T47D (cell line): ENCODE measurements at places on chromosomes 7 and 10.
A peak's percentile ranks its signal among the peaks of the same experiment; 100 is the strongest.

GRCh38 chr10:43421201-43421507 is 12.2 kb upstream of the HNRNPF start:
- DNase-seq = no peak

- DNase-seq = no peak
Observed at GRCh38 chr7:141290973-141291372, 217.1 kb downstream of the TMEM178B start.

DNA sequence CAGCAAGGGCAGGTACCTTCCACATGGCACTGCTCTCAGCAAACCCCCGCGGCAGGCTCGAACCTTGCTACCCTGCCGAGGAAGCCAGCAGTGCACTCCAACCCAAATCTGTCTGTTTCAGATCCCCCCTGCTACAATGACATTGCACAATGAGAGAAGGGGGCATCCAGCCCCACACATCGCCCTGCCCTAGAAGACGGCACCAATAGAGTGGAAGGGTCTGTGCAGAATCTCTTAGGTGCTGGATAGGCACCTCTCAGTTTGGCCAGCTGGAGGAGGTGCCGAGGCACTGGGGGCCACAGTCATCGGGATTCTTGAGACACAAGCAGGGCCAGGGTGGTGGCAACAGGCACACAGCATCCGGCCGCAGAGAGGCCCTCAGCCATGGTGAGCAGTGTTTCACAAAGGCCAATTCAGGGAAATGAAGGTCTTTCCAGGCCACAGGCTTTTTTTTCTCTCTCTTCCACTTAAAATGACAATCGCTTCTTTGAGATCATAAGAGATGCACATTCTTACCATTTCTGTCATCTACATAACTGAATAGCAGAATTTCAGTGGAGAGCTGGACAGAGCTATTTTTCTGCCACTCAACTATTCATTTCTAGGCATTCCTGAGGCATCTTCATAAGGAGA is 281.3 kb downstream of the TNS3 start:
- no peak for DNase-seq

DNA sequence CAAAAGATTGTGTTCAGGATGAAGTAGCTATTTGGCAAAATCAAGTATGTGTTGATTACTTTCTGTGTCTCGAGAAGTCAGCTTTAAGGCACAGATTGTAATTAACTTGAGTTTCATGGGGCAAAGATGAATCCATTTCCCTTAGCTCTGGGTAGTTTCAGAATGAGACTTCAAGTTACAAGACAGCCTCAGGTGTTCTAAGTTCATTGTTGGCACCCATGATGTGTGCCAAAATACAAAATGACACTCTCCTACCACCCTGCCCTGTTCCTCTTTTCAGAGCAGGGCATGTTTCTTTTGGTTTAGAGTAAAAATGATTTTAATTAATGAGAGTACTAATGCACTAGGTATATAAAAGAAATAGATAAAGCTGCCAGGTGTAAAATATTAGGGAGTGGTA is 797.6 kb upstream of the POT1 start:
- no peak for DNase-seq

DNA sequence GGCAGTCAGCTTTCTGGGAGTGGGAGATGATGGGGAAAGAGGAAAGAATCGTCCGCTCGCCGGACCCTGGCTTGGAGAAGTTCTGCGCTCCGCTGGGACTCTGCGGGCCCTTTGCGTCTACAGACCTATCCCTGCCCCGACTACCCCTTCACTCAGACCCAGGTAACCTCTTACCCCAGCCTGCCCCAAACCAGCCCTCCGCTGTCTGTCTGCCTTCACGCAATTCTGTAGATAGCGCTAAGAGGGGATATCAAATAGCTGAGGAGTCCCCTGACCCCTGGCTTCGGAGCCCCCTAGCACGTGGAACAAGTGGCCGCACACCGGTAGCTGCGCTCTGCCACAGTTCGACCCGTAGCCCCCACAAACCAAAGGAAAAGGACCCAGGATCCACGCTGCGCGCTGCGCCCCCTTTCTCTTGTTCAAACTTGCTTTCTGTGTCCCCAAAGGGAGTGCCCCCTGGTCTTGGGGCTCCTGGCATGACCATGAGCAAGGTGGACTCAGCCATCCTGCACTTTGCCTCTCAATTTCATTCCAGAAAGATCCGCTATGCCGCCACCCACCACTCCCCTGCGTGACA is 7.0 kb downstream of the HOXA4 start:
- DNase-seq = no peak

DNA sequence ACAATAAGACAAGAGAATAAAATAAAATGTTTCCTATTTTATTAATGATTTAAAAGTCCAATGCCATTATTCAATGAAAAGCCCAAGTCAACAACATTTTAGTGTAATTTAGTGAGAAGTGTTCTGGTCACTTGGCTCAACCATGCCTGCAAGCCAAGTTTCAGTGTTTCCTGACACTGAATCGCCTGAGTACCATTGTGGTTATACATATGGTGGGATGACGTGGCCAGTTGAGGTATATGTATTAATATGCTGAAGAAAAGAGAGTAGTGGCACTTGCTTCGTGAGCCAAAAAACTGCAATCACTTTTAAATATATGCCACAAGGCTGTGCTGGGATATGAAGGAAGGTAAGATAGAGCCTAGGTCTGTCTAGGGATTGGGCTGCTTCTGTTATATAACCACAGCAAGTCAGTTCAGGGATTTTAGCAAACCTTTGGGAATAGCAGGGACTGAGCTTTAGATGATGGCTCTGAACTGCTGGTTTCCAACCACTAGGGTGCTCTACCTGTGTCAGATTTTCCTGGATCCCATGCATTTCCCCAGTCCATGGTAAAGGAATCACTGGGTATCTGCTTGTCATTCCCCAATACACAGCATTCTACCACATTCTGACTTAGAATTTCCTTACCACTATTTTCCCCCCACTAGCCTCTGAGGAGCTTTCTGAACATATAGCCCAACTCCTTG is 214.0 kb upstream of the PRPS1L1 start:
- no peak for DNase-seq

DNA sequence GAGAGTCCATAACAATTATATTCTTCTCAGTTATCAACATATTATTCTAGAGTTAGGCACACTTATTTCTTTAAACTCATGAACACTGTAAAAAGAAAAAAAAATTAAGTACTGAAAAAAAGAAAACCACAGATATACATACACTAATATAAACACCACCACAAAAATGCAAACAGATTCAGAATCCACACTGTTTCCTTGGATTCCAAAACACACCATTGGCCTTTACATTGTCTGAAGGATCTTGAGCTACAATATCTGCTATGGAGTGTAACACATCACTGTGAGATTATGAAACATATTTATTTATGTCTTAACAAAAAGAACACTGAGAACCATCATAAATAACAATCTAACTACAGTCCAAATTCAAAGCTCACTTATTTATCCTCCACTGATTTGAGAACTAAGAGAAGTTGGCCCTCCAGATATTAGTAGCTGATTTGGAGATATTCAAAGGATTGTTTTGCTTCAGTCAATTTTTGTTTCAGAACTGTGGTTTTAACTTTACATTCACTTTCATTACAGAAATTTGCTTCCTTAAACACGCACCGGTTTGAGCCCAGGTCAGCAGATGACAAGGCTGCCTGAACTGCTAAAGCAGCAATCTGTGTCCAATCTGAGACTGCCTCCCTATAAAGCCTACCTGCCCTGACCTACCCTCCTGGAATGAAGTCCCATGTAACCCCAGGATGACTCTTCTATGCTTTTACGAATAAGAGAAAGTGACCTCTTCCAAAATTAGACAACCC is 47.0 kb upstream of the CDK1 start:
- DNase-seq = no peak

GRCh38 chr10:61633665-61634064 is 29.1 kb upstream of the CABCOCO1 start:
- DNase-seq = no peak

- no peak for DNase-seq
Observed at GRCh38 chr7:46319841-46320240, 398.8 kb upstream of the IGFBP3 start.

- DNase-seq = no peak
Observed at GRCh38 chr7:101121991-101122932, 4.6 kb upstream of the SERPINE1 start.

- no peak for DNase-seq
Observed at GRCh38 chr10:56318816-56319215, 42.2 kb downstream of the ZWINT start.

DNA sequence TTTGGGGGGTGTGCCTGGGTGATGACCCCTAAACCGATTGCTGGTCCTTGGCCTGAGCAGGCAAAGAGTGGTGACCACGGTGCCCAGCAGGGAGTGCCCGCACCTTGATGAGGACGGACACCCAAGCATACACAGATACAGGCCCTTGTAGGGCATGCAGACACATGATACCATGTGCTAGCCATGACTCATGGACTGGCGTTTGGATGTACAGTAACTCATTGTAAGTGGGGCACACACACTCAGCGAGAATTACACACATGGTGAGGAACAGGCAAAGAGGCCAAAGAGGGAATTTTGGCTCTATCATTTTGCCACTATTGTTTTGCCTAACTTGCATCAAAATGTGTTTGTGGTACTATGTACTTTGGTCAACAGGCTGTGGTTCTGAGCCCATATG is 24.1 kb downstream of the KAZALD1 start:
- no peak for DNase-seq

- no peak for DNase-seq
Observed at GRCh38 chr7:143216151-143216550, 5.7 kb upstream of the TAS2R40 start.

- DNase-seq = no peak
Observed at GRCh38 chr7:123120286-123120685, 79.5 kb downstream of the SLC13A1 start.

GRCh38 chr10:124652200-124652599 is 92.0 kb downstream of the FAM53B start:
- DNase-seq = no peak

- no peak for DNase-seq
Observed at GRCh38 chr7:157412021-157412443, 75.2 kb downstream of the DNAJB6 start.

DNA sequence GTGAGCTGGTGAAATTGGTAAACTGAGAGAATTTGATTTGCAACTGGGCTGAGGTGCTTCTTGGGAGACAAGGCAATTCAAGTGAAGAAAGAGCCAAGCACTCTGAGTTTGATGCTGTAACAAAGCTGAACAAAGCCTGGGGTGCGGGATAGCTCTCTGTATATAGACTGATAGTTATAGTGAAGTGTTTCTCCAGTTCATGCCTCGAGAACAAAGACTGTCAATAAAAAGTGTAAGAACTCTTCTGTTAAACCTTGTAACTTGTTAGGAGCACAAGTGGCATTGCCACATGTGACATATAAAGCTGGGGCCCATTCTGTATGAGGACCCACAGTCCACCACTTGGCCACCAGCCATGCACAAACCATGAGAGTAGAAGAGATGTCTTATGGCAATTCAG is 11.3 kb upstream of the PNPLA8 start:
- DNase-seq = no peak

- DNase-seq = no peak
Observed at GRCh38 chr7:70457482-70457881, 674.5 kb upstream of the GALNT17 start.

- no peak for DNase-seq
Observed at GRCh38 chr7:83866582-83866981, 217.6 kb upstream of the SEMA3E start.

GRCh38 chr7:129095258-129095657 is 40.3 kb upstream of the TNPO3 start:
- no peak for DNase-seq

GRCh38 chr7:77991656-77992055 is 193.1 kb downstream of the PHTF2 start:
- DNase-seq = no peak

GRCh38 chr10:70523549-70523948 is 45.0 kb downstream of the PALD1 start:
- DNase-seq = no peak

GRCh38 chr10:71042216-71042615 is 153.9 kb upstream of the PCBD1 start:
- no peak for DNase-seq

GRCh38 chr10:51100221-51100620 is 25.9 kb downstream of the PRKG1 start:
- no peak for DNase-seq

- DNase-seq = no peak
Observed at GRCh38 chr7:55488804-55489340, 83.4 kb downstream of the VOPP1 start.

GRCh38 chr10:35378541-35379210 is 42.4 kb downstream of the CCNY start:
- no peak for DNase-seq

DNA sequence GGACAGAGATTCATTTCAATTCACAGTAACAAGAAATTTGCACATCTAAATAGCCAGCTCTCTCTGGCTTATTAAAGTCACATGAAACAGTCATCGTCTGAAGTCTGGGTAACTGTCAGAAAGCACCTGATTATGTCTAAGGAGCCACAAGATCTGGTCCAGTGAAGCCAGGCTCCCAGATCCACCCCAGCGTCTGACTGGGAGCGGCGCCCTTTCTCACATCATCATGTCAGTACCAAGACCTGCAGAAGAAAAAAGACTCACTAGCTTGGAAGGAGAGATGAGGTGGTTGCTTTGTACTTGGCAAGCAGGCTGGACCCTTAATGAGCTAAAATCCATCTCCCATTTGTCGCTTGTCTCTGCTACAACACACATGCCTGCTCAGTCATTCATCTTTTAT is 58.4 kb downstream of the VOPP1 start:
- no peak for DNase-seq

GRCh38 chr7:79132844-79133451 is 320.5 kb downstream of the MAGI2 start:
- no peak for DNase-seq

- DNase-seq = no peak
Observed at GRCh38 chr7:131741446-131741845, 185.0 kb upstream of the PODXL start.

- no peak for DNase-seq
Observed at GRCh38 chr7:146700015-146700560, 583.5 kb downstream of the CNTNAP2 start.

- peak; percentile 73 for DNase-seq
Observed at GRCh38 chr10:84214612-84215235, 10.6 kb downstream of the LRIT2 start.

DNA sequence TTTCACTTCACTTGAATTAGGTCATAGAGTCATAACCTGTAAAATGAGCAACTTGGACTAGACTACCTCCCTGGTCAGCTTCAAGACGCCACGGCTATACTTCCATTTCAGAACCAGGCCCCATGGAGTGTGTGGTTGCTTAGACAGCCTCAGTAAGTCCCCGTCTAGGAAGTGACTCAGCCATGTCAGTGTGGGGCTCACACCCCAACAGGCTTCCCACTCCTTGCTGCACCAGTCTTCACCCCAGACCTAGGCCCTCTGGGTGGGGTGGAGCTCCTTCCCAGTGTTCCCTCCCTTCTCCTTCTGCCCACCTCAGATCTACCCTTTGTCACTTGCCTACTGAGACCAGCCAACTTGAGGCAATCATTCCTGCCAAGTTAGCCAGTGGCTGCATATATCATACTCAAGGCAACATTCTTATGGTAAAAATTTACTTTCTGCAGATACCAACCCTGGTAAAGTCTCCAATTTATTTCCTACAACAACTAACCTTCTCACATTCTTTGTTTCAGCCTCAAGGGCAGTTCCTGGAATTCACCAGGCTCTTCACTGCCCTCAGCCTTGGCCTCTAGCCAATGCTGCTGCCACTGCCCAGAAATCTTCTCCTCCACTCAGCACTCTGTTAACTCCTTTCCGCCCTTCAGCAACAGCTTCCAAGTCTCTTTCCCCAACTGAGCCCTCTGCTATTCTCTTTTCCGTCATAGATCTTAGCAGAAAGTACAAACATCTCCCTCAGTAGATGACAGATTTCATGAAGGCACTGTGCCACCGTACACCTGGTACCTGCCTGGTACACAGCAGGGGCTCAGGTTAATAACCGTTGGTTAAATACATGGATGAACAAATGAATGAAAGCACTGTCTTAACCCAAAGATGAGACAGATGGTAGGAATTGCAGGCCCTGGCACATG is 31.3 kb upstream of the ZNRF2 start:
- peak; percentile 58 for DNase-seq
